ENCODE measurements at places on chromosomes 5 and 9.

GRCh38 chr9:9612270-9612669 is 1000.5 kb downstream of the PTPRD start:
- DNase-seq = no peak

- DNase-seq = no peak
These were observed 123.1 kb downstream of the DROSHA start for GRCh38 chr5:31408814-31409213.

DNA sequence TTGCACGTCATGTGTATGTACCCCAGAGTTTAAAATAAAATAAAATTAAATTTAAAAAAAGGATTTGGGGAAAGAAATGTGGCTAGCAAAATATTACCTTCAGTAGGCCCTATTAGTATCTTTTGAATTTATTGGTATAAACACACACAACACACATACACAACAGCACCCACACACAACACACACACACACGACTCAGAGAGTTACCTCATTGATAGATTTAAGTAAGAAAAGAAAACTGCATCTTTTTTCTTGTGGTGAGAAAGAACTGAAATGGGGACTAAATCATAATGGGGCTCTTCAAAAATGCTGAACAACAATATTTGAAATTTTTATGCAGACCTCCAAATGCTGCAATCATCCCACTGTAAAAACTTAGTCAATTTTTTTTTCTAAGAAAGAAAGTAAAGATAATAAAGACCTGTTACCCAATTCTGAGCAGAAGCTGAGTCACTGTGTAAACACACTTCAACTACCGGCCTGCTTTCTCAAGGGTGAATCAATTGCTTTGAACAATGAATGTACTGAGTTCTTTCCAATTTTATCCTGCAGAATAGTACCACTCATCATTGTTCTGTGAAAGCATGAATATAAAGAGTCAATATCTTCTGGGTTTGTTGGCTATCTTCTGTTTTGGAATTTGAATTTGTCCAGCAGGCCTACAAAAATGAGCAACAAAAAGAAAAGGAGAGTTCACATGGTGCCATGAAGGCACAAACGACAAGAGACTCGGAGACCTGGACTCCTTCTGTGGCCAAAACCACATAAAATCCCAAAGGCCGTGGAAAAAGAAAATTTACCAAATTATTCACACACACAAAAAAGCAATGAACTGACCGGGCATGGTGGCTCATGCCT is 57.9 kb upstream of the CCNG1 start:
- DNase-seq = peak; percentile 54

- no peak for DNase-seq
These were observed 9.0 kb downstream of the LCP2 start for GRCh38 chr5:170288551-170288950.

- DNase-seq = no peak
These were observed 148.7 kb downstream of the FAM174A start for GRCh38 chr5:100683881-100684280.

DNA sequence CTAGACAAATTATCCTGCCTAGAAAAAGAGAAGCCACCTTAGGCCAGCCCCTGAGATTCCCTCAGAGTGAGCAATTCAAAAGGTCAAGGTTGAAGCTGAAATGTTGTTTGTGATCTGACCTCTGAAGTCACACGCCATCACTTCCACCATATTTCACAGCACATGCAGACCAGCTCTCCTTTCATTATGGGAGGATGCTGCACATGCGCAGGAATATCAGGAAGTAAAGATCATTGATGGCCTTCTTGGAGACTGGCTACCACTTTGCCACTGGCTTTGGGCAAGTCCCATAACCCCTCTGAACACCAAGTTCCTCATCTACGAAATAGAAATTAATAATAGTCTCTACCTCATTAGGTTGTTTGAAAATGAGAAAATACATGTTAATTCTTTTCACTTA is 39.5 kb downstream of the CDO1 start:
- no peak for DNase-seq

DNA sequence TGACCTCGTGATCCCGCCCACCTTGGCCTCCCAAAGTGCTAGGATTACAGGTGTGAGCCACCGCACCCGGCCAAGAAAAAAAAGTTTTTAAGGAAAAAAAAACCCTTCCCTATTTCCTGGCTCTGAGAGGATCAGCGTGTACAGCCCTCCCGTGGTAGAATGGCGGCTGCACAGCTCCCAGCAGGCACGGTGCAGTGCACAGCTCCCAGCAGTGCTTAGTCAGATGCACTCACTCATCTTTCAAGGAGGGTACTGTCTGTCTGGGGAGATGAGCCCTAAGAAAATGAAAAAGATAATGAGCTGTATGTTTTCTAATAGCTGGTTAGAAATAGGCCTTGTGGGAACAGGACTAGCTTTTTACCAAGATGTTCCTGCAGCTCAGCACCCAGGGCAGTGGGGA is 36.7 kb upstream of the SLC2A8 start:
- no peak for DNase-seq

GRCh38 chr5:4199049-4199841 is 603.6 kb downstream of the IRX1 start:
- no peak for DNase-seq

DNA sequence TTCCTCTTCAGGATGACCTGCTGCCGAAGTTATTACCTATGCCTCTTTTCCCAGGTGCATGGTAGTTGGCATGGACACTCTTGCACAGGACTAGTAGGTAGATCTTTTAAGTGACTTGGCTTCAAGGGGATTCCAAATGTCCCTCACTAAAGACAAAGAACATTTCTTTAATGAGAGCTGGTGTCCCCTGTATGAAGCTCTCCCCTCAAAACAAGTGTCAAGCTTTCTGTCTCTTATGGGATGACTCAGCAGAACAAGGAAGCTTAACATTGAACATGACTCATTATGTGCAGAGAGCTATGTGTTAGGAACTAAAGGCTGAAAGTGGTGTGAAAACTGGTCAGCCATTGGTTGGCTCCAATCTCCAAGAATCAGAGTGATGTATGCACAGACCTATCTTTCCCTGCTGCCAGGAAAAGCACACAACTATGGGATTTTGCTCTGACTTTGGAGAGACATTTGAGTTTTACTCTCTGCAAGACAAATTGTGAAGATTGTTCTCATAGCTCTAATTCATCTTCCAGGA is 120.5 kb downstream of the PRDM6 start:
- peak; percentile 71 for DNase-seq

GRCh38 chr9:82192211-82192610 is 203.6 kb downstream of the SPATA31D1 start:
- DNase-seq = no peak

GRCh38 chr9:134431095-134431494 is 104.8 kb downstream of the RXRA start:
- DNase-seq = no peak

GRCh38 chr9:136903041-136903554 is 16.8 kb downstream of the TRAF2 start:
- DNase-seq = no peak

DNA sequence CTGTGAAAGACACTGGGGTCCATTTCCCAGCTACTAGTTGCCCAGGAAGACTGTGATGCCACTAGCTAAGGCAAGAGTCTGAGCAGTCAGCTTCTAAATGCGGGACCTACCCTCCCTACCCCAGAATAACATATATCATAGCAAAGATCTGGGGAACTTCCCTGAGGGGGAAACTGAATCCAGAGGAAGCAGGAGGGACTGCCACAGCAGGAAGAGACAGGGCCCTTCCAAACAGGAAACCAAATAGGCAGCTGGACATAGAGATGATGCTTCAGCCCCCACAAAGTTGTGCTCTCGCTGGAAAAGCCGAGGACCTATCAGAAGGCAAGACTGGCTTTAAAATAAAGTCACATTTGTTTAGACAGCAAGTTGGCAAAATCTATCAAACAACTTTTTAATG is 51.1 kb downstream of the KLHL3 start:
- no peak for DNase-seq

DNA sequence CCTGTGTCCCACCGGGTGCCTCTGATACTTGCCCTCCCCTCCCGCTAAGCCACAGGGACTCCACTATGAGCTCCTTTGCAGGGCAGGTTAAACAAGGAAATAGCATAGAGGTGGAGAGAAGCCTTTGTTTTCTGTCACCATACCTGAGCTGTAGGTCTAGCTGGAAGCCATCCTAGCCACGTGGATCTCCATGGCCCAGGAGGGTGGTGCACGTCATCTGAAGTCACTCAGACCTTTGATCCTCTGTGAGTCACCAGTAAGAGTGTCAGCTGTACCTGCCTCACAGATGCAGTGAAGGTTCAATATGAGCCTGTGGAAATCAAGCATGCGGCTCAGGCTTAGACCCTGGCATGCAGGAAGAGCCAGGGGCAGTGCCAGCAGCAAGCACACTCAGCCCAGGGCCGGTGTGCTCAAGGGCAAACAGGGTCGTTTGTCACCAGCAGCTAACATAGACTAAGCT is 55.1 kb downstream of the ASS1 start:
- peak; percentile 86 for DNase-seq

DNA sequence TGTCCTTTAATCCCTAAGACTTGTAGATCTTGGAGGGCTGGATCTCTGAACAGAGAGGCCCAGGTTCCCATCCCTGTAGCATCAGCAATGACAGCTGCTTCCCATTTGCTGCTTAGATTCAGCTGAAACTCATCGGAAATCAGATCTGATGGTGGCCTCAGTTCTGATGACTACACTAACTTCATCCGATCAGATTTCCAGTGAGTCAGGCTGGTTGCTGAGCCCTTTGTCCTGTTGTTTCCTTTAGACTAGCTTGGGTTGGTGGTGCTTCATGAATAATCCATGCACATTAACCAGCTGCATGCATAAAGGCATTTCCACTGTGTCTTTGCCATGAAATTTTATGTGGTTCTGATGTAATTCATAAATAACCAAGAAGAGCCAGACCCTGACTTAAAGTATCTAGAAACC is 195.2 kb upstream of the TUT7 start:
- no peak for DNase-seq

GRCh38 chr9:127973169-127974000 is 7.4 kb downstream of the EEIG1 start:
- DNase-seq = no peak

- DNase-seq = peak; percentile 79
These were observed 19.5 kb upstream of the ANXA1 start for GRCh38 chr9:73132034-73132776.

DNA sequence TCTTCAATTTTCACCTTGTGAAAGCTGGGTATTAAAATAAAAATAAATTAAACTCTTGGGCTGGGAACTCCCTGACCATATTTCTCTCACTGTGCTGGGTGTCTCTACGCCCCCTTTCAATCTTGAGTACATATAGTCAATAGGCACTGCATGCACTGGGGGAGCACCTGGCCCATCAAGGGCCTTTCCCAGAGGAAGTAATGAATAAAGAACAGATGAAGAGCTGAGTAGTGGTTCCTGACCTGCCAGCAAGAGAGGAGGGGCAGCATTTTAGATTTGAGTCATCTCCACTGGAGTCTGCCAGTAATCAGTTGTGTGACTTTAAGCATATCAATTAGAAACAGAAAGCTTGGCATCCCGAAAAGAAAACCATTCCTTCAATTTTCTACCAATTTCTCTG is 6.2 kb downstream of the MAPKAP1 start:
- DNase-seq = no peak

- no peak for DNase-seq
These were observed 131.3 kb upstream of the PPP1R26 start for GRCh38 chr9:135348076-135348787.

DNA sequence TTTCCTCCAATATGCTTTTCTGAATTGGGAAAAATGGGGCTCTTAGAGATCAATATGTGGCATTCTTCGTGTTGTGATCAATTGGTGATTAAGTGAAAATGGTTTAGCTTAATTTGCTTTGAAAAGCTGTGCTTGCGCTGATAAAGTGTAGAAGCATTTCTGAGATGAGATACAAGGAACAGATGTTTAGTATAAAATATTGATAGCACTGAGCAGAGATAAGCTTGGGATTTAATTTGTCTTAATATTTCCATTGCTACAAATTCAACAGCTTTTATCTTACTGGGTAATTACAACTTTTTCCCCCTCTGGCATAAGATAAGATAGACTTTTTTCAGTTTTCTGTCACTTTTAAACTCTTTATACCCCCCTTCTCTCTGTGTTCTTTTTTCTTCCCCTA is 2204.9 kb upstream of the WWC1 start:
- DNase-seq = no peak

DNA sequence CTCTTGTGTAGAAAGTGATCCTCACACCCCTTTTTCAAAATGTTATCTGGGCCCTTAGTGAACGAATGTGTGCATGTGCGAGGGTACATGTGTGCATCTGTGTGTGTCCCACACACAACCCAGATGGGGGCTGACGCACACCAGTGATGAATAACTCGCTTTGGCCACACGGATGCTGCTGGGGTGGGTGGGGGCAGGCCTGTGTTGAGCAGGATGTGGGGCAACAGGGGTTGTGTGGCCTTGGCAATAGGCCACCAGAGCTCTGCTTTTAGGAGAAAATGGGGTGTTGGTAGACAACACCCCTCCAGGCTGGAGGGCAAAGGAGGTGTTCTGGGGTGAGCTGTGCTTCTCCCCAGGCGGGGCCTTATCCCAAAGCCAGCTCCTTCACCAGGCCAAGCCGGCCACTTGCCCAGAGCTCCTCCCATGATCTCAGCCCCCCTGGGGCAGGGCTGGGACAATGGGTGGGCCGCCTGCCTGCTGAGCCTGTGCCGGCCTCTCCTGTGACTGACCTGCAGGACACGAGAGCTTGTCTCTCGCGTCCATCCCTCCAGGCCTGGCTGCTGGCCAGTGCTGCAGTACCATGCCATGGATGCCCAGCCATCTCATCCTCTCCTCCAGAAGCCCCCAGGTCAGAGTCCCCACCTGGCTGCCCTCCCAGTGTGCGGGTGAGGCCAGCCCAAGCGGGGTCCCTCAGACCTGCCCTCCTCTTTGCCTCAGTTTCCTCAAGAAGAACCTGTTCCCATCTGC is 1.7 kb downstream of the DBN1 start:
- DNase-seq = no peak

DNA sequence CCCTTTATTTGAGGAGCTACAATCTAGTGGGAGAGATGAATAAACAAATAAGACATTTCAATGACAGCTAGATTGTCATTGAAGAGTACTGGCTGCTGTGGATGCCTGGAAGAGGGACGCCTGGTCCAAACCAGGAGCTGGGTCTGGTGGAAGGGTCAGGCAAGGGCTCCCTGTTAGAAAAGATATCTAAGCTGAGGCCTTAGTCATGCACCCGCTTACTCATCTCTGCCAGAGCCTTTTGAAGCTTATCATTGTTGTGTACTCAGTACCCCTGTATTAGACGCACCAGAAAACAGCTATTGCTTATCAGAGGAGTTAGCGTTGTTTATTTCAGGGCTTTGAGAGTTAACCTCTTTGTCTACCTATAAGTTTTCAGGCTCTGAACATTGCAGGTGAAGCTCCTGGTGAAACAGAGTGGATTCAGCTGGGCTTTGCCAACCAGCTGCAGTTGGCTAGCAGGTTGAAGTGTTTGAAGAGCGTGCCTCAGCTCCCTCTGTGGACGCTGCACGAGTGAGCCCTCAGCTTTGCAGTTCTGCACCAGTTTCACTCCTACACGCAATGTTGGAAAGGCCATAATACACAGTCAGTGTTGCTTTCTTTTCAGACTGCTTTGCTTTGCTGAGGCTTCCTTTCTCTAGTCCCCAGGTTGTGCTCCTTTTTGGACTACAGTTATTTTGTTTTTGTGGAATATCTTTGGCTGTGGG is 5.6 kb upstream of the GPR151 start:
- DNase-seq = no peak

- DNase-seq = peak; percentile 26
These were observed 69.2 kb downstream of the RCL1 start for GRCh38 chr9:4861736-4862451.

Measured in hepatocyte (in vitro differentiated cells).